ENCODE measurements at places on chromosomes 7 and 10.

GRCh38 chr7:33809228-33809627 lies 96.1 kb upstream of the BMPER start:
- DNase-seq: no peak

DNA sequence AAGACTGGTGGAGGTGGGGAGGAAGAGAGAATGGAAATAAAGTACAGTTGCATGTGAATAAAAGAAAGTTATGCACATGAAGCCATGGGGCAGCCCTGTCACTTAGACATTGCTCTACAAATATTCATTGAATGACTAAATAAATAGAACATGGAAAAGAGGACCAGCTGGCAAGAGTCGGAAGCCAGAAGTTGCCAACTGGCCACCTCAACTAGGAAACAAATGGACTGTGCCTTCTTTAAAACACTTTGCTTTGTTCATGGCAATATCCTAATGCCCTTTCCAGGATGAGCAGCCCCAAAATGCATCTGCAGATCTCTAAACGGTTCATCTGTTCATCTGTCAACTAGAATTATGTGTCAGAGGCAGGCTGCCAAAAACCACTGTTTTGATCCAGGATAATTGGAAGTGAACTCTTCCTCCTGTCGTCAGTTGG lies 157.3 kb downstream of the NOC3L start:
- no peak for DNase-seq

DNA sequence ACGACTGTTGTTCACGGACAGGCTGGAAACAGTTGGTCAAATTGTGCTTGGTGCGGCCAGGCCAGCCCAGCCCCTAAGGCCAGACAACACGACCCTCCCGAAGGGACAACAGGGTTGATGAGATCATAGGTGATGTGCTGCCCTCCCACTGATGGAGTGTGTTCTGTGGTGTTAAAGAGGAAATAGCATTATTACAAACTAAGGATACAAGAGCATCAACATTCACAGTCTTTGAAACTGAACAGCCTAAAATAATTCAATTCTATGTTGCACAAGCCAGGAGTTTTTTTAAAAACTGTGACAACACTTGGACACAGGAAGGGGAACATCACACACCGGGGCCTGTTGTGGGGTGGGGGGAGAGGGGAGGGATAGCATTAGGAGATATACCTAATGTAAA lies 87.6 kb downstream of the FAM53B start:
- no peak for DNase-seq

DNA sequence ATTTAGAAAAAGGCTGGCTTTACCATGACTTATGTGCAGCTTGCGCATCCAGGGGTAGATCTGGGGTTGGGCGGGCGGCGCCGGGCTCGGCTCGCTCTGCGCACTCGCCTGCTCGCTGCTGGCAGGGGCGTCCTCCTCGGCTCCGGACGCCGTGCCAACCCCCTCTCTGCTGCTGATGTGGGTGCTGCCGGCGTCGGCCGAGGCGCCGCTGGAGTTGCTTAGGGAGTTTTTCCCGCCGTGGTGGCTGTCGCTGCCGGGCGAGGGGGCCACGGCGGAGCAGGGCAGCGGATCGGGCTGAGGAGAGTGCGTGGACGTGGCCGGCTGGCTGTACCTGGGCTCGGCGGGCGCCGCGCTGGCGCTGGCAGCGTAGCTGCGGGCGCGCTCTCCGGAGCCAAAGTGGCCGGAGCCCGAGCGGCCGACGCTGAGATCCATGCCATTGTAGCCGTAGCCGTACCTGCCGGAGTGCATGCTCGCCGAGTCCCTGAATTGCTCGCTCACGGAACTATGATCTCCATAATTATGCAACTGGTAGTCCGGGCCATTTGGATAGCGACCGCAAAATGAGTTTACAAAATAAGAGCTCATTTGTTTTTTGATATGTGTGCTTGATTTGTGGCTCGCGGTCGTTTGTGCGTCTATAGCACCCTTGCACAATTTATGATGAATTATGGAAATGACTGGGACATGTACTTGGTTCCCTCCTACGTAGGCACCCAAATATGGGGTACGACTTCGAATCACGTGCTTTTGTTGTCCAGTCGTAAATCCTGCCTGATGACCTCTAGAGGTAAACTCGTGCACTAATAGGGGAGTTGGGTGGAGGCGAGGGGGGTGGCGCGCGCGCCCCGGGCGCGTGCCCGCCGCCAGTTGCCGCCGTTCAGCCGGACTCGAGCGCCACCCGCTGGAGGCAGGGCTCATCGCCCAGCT lies at the start of gene HOXA5:
Gene HOXA5, minus strand, starts transcription at position 659 of the 927 bp plus-strand sequence. Its CDS starts 74 bp downstream, at position 585.
- peak; percentile 99 for DNase-seq

DNA sequence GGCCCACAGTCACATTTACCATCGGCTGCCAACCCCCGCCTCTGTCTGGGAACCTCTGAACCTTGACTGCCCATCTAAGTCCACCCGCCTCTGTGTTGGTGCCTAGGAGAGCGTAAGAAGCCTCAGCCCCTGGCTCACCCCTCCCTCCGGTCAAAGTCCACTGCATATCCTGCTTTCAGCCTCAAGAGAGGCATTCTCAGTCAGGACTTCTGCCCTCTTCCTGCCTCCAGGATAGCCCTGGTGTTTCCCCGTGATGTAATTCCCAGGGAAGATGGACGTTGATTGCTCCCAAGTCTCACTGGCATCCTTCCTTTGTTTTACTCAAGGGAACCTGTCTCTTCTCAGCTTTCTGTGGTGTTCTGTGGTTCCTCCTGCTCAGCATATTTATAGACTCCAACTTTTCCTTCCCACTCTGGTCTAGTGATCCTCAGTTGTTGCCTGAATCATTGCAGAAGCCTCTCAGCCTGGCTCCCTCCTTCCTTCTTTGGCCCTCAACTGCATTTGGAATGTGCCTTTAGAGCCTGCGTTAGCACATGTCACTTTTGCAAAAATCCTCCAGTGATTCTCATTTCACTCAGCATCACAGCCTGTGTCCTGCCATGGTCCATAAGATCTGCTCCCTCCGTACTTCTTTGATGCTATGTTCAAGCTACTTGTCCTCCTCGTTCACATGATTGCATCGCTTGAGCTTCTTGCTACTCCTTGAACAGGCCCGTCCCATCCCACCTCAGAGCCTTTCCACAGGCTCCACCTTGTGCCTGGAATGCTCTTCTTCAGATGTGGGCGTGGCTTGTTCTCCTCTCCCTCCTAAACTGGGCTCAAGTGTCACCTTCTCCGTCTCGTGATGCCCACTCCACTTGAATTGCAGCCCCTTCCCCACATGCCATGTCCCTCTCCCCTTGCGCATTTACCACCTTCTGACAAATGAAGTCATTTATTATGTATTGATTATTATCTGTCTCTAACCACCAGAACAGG lies 124.2 kb downstream of the PLPP4 start:
- DNase-seq: no peak

DNA sequence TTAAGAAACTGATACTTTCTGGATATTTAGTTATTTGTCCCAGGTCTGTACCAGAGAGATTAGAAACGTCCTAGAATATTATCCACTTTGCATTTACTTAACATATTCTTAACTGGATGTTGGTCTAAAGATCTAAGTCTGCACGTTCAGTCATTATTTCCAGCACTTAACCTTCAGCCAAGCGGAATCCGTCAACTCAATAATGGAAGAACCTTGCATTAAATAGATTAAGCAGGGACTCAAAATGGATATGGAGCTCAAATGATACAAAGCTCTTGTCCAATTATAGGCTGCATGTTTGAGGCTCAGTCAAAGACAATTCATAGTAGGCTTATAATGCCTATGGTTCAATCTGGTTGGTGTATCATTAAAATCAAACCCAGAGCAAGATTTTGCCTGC lies 162.9 kb downstream of the SEMA3D start:
- DNase-seq: no peak

DNA sequence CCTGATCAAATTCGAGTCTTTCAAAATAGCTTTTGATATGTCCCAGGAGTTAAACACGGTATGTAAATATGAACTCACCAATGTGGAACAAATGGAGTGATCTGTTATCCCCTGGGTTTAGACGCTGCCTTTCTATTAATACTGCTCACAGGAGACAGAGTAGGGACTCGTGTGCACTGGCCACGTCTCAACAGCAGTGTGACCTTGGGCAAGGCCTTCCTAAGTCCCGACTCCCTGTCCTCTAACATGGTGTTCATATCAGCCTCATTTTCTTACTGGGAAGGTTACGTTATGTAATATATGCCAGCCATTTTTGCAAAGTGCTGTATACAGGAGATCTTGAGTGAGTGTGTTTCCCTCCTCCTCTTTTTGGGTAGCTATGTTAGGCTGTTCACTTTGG lies 1.8 kb downstream of the WDR37 start:
- DNase-seq: no peak

DNA sequence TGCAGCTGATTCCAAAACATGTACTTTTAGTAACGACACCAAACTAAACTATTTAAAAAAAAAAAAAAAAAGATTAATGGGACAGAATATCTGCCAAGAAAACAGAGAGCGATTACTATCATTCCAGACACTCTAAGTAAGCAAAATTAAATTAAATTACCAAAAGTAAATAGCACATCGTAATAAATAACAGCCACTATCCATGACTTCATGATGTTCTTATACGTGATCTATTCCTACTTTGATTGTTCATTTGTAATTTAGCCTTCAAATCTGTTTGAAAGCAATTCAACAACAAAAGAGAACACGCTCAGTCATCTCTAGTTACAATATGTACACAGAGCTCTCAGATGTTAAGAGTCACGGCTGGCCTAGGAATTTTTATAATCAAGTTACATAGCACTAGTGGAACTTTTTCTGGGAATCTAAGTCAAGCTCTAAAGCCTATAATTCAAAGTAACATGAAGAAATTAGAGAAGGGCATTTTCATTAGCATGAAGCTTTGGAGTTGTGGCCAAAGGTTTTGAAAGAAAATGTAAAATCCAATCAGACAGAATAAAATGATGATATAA lies 241.7 kb upstream of the NEBL start:
- no peak for DNase-seq

- DNase-seq: peak; percentile 35
These were observed 55.0 kb upstream of the VWDE start for GRCh38 chr7:12458520-12459131.

DNA sequence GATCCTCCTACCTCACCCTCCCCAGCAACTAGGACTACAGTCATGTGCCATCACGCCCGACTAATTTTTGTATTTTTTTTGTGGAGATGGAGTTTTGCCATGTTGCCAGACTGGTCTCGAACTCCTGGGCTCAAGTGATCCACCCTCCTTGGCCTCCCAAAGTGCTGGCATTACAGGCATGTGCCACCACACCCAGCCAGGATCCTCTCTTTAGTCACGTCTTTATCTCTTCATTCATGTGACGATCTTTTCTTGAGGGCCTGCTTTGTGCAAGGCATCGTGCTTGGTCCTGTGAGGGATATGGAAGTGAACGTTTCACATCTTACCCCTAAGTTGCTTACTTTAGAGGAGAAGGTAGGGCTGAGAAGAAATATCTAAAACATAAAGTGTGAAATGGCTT lies 21.6 kb downstream of the WBP1L start:
- DNase-seq: no peak

GRCh38 chr7:93399642-93400041 lies 167.5 kb downstream of the VPS50 start:
- no peak for DNase-seq

- DNase-seq: no peak
These were observed 180.0 kb upstream of the INHBA start for GRCh38 chr7:41882745-41883420.

DNA sequence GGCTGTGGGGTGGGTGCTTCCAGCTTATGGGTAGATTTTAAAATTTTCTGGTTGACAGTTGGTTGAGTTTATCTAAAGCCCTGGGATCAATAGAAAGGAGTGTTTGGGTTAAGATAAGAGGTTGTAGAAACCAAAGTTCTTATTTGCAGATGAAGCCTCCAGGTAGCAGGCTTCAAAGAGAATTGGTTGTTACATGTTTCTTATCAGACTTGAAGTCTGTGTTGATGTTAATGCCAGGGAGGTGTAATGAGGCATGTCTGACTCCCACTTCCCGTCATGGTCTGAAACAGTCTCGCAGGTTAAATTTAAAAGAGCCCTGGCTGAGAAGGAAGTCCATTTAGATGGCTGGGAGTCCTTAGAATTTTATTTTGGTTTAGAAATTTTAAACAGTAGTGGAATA lies 165.2 kb upstream of the TMEM72 start:
- no peak for DNase-seq

- DNase-seq: no peak
These were observed 231.4 kb downstream of the BUB3 start for GRCh38 chr10:123385508-123386080.

DNA sequence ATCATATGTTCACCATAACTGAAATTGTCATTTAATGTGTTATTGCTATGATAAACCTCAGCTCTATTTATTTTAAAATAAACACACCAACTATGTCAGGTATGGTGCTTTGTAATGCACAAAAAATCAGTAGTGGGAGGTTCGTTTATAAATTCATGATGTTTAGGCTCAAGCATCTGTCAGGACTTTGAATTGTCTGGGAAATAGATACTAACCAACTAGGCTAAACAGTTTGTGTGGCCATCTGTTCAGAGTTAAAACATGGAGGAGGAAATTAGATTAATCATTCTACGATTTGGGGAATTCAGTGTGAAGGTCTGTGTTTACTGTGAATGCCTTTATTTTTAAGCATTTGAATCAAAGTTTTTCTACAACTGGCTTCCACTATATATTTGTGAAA lies 212.6 kb upstream of the FZD8 start:
- peak; percentile 44 for DNase-seq

- DNase-seq: no peak
These were observed 412.9 kb downstream of the GALNT17 start for GRCh38 chr7:71544816-71545215.

DNA sequence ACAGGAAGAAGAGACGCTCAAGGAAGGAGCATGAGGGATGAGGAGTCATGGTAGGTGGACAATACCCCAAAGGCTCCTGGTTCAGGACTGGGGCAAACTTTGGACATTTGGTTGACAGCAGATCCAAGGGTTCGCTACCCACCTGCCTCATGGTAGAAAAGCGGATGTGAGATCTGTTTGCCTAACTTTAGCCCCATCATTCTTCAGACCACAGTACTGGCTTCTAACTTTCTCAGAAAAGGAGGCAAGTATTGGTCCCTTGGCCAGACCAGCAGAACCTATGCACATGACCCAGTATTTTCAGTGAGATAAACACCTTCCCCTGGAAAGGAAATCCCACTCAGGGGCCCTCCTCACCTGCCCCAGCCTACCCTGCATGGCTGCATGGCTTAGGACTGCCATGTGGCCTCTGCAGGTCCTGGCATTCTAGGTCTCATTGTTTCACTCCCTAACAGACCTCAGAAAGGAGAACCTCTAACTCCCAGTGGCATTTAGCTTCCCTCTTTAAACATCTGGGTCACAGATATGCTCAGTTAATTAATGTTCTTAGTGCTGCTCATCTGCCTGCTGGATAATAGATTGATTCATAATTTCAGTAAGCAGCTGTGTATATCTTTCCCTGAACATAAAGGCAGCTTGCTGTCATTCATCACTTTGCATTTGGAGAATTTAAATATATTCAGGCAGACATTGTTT lies 574.1 kb downstream of the GALNT17 start:
- DNase-seq: no peak

Data from amniotic epithelial cell (primary cell).